ENCODE measurements at places on chromosomes 6 and 20.

DNA sequence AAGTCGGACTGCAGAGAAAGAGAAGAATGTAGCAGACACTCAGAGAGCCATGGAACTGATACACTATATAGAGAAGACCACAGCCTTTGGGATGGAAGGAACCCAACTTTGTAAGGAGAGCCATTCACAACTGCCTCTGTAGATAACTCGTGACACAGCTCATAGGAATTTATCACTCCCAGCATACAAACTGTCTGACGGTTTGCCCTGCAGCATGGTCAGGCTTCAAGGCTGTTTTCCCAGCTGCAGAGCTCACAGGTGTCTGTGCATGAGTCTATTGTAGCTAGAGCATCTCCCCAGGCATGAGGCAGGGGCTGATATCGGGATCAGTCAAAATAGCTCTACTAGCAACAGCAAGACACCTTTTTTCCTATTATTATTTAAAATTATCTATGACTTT, 130.5 kb upstream of the DTNBP1 start:
- DNase-seq, result peak; percentile 89

- DNase-seq, result no peak
Measured at GRCh38 chr6:79878142-79878748, 69.1 kb downstream of the ELOVL4 start.

DNA sequence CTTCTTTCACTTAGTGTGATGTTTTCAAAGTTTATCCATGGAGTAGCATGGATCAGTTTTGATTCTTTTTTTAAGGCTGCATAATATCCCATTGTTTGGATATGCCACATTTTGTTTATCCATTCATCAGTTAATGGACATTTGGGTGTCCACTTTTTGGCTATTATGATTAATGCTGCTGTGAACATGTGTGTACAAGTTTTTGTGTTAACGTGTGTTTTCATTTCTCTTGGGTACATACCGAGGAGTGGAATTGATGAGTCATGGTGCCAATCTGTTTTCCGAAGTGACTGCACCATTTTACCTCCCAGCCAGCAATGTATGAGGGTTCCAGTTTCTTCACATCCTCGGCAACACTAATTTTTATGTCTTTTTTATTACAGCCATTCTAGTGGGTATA, 78.4 kb upstream of the CCDC28A start:
- no peak for DNase-seq

GRCh38 chr6:40923880-40924279, 115.1 kb downstream of the UNC5CL start:
- DNase-seq, result no peak

DNA sequence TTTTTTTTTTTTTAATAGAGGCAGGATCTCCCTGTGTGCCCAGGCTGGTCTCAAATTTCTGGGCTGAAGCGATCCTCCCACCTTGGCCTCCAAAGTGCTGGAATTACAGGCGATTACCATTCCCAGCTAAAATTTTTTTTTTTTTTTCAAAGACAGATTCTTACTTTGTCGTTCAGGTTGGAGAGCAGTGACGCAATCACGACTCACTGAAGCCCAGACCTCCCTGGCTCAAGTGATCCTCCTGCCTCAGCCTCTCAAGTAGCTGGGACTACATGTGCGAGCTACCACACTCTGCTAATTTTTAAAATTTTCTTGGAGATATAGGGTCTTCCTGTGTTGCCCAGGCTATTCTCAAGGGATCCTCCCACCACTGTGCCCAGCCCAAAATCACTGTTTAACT, 58.0 kb upstream of the MYO6 start:
- DNase-seq, result no peak

- DNase-seq, result no peak
Measured at GRCh38 chr20:20692587-20692986, 19.9 kb downstream of the RALGAPA2 start.

- DNase-seq, result no peak
Measured at GRCh38 chr6:91328241-91328640, 741.4 kb upstream of the MAP3K7 start.

- DNase-seq, result no peak
Measured at GRCh38 chr6:135624402-135625295, 127.1 kb upstream of the AHI1 start.

GRCh38 chr6:134049176-134049575, 3.2 kb downstream of the SLC2A12 start:
- no peak for DNase-seq

- DNase-seq, result no peak
Measured at GRCh38 chr6:30787954-30788353, 43.6 kb upstream of the IER3 start.

DNA sequence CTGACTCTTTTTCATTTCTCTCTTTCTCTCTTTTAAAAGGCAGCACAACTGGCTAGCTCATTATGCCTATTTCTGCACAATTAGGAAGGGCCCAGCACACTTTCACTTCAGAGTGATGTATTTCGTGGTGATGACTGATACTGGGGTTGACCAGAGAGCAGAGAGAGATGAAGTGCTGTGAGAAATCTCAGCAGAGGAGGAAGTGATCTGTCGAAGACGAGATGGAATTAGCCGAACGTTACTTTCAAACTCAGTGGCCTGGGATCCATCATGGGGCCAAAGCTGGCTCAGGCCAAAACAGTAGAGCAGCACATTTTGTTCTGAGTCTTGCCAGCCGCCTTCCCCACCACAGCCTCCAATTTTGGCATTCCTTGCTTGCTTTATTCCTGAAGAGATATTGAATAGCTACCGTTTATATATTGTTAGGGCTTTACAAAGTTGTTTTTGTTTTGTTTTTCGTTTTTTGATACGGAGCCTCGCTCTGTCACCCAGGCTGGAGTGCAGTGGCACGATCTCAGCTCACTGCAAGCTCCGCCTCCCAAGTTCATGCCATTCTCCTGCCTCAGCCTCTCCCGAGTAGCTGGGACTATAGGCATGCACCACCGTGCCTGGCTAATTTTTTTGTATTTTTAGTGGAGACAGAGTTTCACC, 213.2 kb upstream of the ECI2 start:
- DNase-seq, result no peak

DNA sequence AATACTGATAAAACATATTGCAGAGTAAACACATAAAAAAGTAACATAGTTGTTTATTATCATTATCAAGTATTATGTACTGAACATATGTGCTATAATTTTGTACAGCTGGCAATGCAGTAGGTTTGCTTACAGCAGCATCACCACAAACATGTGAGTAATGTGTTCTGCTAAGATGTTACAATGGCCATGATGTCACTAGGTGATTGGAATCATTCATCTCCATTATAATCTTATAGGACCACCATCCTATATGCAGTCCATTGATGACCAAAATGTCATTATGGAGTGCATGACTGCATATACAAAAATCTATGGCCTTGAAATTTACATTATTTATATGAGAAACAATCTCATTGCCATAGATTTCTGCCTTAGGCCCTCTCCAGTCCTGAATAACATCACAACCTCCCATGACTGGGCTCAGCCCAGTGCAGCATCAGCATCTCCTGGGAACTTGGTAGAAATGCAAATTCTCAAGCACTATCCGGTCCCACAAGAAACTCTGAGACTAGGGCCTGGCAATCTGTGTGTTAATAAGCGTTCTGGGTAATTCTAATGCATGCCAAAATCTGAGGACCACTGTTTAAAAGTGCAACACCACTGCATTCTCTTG, 352.0 kb upstream of the MARCKS start:
- no peak for DNase-seq

- DNase-seq, result no peak
Measured at GRCh38 chr6:129628101-129628815, 81.7 kb downstream of the ARHGAP18 start.

DNA sequence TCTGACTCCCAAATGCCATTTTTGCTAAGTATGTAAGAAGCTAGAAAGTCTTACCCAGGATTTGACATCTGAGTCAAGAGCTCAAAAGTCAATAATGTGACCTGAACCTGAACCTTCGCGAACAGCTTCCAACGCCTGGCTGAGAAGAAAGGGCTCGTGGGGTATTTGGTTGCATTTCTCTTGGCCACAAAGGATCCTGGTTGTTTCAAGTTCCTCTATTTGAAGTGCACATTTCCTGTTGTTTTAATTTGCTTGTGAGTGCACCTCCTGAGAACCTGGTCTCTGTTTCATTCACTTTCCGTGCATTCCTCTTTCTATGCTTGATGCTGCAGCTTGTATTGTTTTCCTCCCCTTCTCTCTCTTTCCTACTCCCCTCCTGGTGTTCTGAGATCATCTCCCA, 212.5 kb downstream of the FOXA2 start:
- DNase-seq, result no peak

DNA sequence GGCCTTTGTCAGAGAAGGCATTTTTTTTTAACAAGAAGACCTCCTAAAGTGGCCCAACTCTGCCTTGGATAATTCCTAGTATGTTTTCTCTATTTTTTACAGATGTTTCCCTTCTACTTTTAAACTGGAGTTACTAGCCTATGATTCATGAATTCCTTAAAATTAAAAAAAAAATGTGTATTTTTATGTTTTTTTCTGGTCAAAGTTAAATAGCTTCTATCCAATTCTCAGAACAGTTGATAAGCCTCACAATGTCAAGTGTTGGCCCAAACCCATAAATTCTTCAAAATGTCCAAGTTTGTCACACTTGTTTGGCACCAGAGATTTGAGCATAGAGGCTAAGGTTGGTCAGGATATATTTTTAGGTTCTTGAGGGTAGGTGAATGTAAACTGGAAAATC, 64.0 kb downstream of the JAG1 start:
- DNase-seq, result no peak

- DNase-seq, result no peak
Measured at GRCh38 chr6:11374036-11375010, 141.9 kb upstream of the NEDD9 start.

DNA sequence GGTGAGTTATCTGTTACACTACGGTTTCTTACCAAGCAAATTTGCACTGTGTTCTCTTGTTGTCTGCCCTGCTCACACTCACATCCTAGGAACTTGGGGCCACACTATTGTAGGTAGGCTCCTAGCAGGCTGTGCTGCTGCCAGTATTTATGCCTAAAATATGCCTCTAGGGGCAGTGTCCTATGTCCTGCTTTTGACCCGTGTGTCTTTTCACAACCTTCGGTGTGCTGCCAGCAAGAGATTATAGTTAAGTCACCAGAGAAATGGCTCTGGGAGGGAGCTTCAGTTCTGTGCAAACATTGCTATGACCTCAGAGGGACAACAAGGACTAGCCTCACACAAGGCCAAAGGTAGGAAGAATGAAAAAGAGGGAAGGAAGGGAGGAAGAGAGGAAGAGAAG, 8.9 kb upstream of the TAAR5 start:
- DNase-seq, result peak; percentile 13

GRCh38 chr20:859751-860231, 26.3 kb downstream of the FAM110A start:
- no peak for DNase-seq
